Right renal cortex interstitium (tissue), 3 donors: ENCODE measurements at places on chromosomes 12 and 14. TPM values are rescaled to one million over a fixed set of nuclear protein-coding genes. Genes with fewer than 3 reads are reported as not detected.

DNA sequence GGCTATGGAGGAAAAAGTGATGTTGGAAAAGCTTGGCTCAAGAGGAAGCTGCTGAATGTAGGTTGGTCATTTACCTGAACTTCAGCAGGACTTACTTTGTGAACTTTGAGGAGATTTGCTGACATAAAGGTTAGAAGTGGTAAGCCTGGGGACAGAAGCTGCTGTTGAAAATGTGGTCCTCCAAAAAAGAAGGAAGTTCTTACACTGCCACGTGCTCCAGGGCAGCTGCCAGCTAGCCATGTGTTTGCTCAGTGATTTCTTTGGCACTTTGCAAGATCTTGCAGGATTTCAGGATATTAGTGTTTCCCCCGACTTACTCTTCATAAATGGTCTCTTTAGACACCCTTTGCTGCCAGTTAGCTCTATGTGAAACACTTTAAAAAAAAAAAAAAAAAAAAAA is 14.8 kb upstream of the DYRK2 start:
- DNase-seq = no peak

The TSPAN19 gene
- 1.0 TPM for polyA plus RNA-seq

DNA sequence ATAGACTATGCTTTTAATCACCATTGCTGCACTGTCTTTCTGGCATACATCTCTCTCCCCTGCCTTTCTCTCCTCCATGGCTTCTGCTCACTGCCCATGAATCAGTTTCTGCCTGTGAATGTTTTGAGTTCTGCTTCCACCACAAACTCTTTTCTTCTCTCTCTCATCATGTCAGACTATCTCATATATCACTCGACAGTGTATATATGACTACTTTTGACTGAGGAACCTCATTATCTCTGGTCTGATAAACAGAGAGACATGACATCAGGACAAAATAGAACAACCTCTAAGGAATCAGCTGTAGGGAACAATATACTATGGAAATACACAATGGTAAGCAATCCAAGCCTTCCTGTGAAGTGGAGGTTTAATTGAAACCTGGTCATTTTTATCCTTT is 177.9 kb downstream of the FOXA1 start:
- no peak for DNase-seq

- DNase-seq = no peak
Measured at GRCh38 chr12:113788020-113788856, 177.9 kb downstream of the RBM19 start.

The ADAMTS20 gene
- polyA plus RNA-seq = 0.61 TPM

The MUCL1 gene
- polyA plus RNA-seq = 0.24 TPM

The SLC17A8 gene
- polyA plus RNA-seq = 0.53 TPM

- no peak for DNase-seq
Measured at GRCh38 chr14:103205541-103205906, 82.3 kb downstream of the TNFAIP2 start.

DNA sequence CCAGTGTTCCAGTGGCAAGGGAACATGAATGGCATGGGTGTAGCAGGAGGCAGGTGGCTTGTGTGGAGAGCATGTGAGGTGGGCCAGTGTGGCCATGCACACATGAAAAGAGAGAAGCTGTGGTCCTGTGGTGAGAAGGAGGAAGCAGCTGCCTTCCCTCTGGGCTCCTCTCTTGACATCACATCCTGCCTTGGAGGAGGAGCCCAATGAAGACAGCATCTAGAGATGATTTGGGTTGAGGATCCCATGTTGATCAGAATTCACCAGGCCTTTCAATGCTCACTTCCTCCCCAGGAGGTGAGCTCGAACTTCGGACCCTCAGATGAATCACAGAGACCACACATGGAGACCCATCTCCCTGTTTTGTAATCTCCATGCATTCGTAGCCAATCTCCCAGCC is 82.6 kb downstream of the LRRC74A start:
- no peak for DNase-seq

- no peak for DNase-seq
Measured at GRCh38 chr12:111318450-111318849, 50.4 kb downstream of the PHETA1 start.

DNA sequence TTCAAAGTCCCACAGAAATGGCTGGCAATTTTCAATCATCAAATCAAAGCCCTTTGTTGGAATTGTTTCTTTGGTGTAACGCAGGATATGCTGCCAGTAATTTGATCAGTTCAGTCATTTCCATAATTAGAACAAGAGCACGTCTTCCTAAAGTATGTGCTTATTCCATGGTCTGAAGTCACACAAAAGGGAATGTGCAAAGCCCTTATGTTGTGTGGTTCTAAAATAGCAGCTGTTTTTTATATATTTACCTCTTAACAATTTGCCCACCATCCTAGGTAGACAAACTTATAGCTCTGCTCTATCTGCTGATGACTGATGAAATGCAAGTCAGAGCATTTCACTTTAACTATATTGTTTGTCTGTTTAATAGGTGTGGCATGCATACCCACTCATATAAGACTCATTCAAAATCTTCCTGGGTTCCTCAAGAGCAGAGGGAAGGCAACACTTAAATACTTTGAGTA is 176.1 kb upstream of the SLC38A2 start:
- no peak for DNase-seq

GRCh38 chr12:120529641-120530417 is 871 bp upstream of the COQ5 start:
- DNase-seq = no peak

The TGM1 gene
- polyA plus RNA-seq = 1.2 TPM

The TAS2R43 gene
- polyA plus RNA-seq = 0.21 TPM

- no peak for DNase-seq
Measured at GRCh38 chr12:25364529-25365339, 114.0 kb upstream of the KRAS start.

The COX6A1 gene
- 323 TPM for polyA plus RNA-seq

The OTX2 gene
- polyA plus RNA-seq = not detected

DNA sequence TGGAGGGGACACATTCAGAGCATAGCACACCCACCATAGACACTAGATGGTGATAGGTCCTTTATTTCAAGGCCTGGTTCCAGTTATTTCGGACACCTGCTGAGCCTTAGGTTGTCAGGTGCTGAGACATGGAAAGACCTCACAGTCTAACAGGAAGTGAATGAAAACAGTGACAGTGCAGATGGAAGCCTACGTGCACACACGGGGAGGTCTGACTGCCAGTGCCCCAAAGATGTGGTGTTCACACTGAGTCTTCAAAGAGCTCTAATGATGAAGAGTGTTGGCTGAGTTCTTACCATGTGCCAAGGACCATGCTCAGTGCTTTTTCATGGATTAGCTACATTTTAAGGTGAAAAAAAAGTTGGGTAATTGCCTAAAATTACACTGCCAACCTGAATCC is 46.6 kb downstream of the CKB start:
- no peak for DNase-seq

GRCh38 chr12:49055978-49056754 is 4.4 kb downstream of the KMT2D start:
- no peak for DNase-seq

The STON2 gene
- polyA plus RNA-seq = 46.4 TPM

DNA sequence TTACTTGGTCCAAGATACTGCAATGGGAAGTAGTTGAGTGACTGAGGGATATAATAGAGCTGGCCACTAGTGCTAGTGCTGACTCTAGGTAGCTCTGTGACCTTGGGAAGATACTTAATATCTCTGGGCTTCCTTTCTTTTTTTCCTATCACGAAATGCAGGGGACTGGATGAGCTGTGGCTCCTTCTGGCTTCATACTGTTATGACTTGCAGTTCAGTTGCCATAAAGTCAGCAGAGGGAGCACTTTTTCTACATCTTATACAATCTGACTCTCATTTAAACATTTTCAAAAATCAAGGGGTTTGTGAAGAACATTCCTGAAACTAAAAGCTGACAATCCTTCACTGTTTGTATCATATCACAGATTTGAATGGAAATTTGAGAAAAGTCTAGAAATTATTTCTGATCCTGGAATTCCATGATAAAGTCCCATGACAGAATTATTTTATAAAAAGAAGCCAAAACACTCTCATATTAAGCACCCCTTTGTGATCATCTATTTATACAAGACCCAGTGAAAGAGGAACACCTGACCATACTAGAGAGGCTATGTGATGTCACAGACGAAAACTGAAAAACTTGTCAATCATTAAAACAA is 5.3 kb downstream of the BHLHE41 start:
- DNase-seq = no peak
